ENCODE measurements at places on chromosomes 11 and 22. TPM values are rescaled to one million over a fixed set of nuclear protein-coding genes. Genes with fewer than 3 reads are reported as not detected.

The LSP1 gene
- 40.4 TPM for polyA plus RNA-seq

The RFPL2 gene
- not detected for polyA plus RNA-seq

The IFITM1 gene
- 46.7 TPM for polyA plus RNA-seq

The APOBEC3C gene
- 17.8 TPM for polyA plus RNA-seq

GRCh38 chr11:6270584-6271246 lies 11.1 kb downstream of the CCKBR start:
- DNase-seq, result no peak

DNA sequence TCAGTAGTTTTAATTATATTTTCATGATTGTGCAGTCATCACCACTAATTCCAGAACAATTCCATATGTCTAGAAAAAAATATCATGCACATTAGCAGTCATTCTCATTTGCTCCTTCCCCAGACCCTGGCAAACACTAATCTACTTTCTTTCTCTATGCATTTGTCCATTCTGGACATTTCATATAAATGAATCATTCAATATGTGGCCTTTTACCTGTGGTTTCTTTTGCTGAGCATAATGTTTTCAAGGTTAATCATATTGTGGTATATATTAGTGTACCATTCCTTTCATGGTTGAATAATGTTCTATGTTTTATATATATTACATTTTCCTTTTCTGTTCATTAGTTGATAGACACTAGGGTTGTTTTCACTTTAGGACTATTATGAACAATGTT lies 811.1 kb upstream of the RAG2 start:
- DNase-seq, result no peak

DNA sequence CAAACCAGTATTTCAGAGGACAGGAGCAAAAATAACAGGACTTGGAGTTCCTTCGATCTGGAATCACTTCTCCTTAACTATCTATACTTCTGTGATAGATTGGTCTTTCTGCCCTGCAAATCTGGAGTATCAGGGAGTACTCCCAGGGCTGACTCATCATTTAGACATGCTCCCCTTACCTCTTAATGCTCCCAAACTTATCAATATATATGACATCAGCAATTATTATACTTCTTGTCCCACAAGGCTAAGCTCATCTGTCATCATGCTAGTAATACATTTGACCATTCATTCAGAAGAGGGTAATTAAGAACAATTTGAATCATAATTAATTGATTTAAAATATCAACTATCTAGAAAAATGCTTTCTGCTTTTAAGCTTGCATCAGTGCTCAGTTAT lies 163.8 kb downstream of the SWAP70 start:
- DNase-seq, result no peak

DNA sequence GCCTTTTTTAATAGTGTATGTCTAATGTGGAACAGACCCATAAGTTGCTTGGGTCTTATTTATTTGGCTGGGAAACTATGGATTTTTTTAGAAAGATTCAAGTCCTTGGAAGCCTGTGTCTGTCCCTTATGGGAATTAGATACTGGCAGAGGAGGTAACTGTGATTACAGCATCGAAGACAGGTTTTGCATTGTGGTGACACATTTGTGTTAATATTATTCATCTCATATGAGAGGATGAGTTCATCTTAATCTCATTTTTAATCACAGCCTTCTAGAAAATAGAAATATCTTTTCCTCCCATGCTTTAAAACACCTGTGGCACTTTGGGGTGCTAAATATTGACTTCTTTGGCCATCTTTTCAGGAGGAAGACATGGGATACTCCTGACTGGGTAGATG lies 9.2 kb downstream of the TAB1 start:
- no peak for DNase-seq

GRCh38 chr11:61749591-61750217 lies 2.7 kb upstream of the MYRF start:
- no peak for DNase-seq

- DNase-seq, result peak; percentile 67
Measured at GRCh38 chr11:18731949-18732821, 6.2 kb upstream of the IGSF22 start.

Measured in aorta (tissue), 5 donors.